ENCODE measurements at places on chromosomes 4 and X.
A peak's percentile ranks its signal among the peaks of the same experiment; 100 is the strongest.

GRCh38 chrX:134761788-134762187, 103.5 kb upstream of the PLAC1 start:
- DNase-seq = no peak

- DNase-seq = no peak
These were observed 69.9 kb upstream of the ELOVL6 start for GRCh38 chr4:110268352-110268751.

DNA sequence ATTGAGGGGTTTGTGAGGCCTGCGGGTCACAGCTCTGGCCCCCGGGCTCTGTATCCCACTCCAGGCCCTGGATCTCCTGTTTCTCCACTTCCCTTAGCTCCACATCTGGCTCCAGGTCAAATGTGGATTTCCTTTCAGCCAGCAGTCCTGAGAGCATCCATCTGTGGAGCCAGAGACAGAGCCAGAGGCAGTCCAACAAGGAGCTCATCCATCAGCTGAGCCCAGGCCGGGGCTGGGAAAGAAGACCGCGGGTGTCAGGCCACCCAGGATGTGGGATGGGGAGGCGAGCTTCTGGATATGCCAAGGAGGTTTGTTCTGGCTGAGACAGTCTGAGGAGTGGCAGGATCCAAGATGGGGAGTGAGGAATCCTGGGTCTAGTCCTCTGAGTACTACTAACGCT, 91.7 kb downstream of the EFNB1 start:
- DNase-seq = no peak

DNA sequence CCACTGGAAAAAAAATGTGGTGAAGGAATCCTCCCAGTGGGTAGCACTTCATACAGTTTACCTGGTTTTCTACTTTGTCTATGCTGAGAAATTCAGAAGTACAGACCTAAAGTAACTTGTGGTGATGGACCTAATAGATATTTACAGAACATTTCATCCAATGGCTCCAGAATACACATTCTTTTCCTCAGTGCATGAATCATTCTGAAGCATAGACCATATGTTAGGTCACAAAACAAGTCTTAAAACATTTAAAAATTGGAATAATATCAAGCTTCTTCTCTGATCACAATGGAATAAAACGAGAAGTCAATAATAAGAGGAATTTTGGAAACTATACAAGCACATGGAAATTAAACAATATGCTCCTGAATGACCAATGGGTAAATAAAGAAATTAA, 450.1 kb upstream of the INTU start:
- no peak for DNase-seq

DNA sequence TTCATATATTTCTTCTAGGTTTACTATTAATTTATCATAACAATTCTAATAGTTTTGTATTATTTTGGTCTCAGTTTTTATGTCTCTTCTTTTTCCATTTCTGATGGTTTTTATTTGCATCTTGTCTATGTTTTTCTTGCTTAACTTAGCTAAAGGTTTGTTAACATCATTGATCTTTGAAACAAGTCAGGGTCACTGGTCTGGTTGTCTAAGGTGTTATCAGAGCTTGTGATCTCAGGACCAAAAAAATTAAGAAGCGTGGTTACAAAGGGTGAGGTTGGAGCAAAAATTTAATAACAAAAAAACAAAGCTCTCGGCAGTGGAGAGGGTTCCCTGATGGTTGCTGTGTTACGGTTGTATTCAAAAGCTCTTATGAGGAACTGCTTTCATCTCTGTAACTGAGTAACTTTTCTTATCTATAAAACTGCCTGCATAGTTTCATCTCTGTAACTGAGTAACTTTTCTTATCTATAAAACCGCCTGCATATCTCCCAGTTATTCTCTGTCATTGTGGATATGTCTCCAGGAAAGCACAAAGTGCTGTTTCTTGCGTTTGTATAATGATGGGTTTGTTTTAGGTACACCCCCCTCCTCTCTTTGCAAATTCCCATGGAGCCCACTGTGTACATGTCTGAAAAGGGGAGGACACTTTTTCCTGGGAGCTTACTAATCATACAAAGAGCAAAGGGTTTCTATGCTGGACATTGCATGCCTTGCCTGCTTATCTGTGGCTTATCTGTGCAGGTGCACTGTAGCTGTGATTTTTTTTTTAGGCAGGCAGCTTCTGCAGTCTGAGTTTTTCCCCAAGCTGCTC, 62.4 kb upstream of the UGT2B15 start:
- no peak for DNase-seq

- no peak for DNase-seq
These were observed 2.8 kb downstream of the PORCN start for GRCh38 chrX:48511560-48511959.

- no peak for DNase-seq
These were observed 51.3 kb upstream of the NPNT start for GRCh38 chr4:105843941-105844340.

DNA sequence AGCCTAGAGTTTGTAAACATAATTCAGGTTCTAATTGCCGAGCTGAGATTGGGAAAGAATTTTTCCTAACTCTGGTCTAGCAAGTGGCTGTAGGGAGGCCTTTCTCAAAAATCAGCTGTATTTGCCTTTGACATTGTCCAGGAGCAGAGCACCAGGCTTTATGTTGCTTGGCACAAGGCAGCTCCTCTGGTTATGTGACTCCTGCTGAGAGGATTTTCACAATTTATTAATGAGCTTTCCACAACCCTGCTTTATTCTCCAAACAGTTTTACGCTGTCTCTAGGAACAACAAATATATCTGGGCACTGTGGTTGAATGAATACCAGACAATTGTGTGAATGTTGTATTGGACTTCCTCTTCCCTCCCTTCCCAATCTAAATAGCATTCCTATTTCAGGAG, 14.9 kb downstream of the LSM6 start:
- DNase-seq = no peak

DNA sequence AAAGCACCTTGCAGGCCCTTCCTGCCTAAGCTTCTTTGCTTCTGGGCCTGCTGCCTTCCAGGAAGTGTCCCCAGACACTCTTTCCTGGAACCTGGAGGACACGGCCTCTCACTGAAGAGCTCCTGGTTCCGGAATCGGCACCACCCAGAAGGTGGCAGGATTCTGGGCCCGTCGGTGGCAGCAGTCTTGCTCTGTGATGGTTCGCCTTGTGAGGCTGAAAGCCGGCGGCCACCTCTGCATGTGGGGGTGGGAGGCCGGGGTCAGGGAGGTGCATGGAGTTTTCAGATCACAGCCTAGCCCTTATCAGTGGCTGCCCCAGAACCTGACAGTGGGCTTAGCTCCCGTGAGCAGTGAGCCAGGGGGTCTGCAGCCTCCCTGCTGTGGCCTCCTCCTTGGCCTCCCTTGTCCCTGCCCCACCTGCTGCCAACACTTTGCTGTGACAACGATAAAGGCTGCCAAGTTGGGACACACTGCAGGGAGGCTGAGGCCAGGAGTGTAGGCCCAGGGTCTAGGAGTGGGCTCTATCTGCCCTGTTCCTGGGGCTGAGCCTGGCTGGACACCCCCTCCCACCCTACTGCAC, 30.8 kb upstream of the GPR78 start:
- DNase-seq = no peak

DNA sequence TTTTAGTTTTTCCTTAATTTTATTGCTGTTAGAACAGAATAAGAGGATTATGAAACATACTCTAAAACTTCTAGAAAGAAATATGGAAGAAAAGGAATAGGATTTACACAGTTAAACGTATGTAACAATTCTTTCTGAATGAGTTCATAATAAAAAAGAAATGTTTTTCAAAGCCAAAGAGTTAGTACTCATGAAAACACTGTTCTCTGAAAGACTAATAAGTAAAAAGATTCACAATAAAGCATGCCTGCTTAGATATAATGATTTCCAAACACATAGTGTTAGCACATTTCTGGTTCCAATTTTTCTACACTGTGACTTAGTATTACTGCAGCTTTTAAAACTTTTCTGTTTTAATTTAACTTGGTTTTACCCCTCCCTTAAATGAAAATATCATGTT, 49.8 kb upstream of the PRSS48 start:
- DNase-seq = no peak

DNA sequence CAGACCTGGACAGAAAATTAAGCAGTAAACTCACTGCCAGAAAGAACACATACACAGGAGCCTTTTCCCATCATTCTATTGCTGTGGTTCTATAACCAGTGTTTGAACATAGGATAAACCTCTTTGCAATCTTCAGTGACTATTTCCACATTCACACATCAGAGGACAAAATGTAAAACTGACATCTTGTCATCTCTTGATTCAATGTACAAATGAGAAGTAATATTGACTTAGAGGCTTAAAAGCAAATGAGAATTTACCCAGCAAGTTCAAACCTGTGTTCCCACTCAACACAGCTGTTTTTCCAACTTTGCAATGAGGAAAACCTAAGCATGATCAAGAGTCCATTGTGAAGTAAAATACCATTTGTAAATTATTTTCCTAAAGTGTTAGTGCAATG, 307.1 kb upstream of the CPXCR1 start:
- no peak for DNase-seq

DNA sequence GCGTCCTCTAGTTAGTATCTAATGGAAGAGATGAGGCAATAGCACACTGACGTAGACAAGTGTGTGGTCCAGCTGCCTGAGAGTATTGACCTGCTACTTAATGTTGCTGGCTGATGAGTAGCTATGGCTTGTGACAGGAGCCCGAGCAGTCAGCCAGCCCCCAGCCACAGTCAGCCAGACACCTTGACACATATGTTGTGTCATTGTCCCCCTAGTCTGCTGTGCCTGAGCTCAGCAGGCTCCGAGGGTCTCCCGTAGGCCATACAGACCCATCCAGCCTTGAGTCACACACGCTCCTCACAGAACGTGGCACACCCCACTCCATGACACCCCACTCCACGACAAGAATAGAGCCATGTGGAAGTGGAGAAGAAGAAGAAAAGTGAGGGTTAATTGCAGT, 362.1 kb downstream of the UNC5C start:
- no peak for DNase-seq

- no peak for DNase-seq
These were observed 62.6 kb upstream of the DHX15 start for GRCh38 chr4:24646798-24647460.

DNA sequence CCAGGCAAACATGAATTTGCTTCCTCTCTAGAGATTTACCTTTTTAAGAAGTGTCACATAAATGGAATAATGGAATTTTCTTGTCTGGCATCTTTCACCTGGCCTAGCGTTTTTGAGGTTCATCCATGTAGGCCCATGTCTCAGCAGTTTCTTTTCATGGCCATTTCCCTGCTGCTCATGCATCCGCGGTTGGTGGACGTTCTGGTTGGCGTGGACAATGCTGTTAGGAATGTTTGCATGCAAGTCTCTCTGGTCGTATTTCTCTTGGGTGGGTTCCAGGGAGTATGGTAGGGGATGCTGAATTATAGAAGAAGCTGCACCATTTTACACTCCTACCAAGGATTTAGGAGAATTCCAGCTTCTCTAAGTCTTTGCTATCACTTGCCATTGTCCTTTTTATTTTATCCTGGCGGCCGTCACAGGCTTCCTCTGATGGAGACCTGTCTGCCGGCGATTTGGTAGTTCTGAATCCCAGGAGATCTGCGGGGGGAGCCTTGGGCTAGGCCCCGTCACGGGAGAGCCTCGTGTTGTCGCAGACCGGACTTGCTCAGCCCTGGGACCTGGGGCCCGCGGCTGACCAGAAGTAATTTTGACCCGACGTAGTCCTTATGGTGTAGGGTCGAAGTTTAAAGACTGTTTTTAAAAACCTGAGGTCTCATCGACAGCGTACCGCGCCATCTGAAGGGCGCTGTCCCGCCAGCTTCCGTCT, 56.9 kb upstream of the TADA2B start:
- DNase-seq = no peak

DNA sequence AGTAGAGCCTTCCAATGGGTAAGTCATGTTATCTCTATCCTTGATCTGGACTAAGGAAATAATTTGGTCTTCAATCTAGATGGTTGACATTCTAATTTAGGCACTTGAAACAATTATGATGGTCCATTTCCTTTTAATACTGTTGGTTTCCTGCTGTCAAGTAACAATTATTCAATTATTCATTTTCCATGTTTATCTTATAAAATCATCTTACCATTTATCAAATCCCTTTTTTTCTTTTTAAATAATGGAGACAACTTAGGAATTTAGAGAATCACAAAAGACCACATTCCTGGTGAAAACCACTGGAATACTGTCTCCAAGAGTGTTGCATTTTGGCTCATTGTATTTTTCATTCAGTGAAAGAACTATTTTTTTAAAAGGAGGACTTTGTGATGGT, 148.7 kb upstream of the CTSO start:
- DNase-seq = no peak

DNA sequence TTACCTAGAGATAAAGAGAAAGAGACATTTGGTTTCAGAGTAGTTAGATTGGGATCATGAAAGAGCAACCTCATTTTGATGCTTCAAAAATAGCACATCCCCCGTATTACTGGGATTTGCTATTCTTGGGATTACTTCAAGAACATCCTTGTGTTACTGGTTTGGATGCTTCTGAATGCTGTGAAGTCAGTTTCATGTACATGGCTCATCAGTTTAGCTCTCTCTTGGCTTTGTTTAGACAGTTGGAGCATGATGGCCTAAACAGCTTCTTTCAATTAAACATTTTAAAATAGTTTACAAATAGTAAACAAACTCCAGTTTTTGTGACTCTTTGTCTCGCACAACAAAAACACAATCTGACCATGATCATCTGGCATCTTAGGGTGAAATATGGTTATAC, 23.9 kb downstream of the HTT start:
- no peak for DNase-seq

DNA sequence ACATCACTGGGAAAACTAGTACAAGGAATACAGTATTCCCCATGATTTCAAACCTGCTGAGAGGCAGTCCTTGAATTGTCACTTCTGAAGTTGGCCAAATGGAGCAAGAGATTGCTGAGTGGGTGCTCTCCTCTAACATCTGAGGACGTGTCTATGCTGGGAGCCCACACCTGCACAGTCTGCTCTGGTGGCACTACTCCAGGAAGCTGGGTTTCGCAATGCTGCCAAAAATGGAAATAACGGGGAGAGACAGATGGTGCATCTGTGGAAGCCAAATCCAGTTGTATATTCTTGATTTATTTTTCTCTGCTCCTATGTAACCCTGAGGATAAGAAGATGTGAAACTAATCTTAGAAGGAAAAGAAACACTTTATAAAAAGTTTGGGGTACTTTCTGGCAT, 240.1 kb upstream of the CTSO start:
- peak; percentile 71 for DNase-seq

DNA sequence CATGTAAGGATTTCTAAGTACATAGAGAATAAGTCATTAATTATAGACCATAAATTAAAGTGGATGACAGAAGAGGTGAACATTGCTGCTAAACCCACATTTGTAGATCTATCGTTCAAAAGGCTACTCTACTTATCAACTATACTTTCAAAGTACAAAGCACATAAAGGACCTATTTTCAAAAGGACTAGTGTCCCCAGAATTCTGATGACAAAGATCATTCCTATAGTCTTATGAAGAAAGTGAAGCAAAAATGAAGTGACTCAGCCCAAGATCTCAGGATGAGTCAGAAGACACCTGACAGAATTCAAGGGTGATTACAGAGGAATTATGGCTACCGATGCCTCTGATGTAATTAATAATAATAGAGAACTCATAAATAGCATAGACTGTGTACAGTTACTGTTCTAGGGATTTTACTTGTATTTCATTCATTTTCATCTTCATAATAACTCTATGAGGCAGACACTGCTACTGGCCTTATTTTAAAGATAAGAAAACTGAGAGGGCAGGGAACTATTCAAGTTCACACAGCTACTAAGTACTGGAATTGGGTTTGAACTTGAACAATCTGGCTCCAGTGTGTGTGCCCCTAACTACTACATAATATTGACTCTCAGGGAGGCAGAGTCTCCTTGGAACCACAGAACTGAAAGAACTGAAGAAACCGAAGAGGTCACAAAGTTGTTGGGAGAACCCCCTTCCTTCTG, 17.1 kb downstream of the USP46 start:
- DNase-seq = no peak

All from NCI-H2171 (cell line).